ENCODE measurements at places on chromosomes 16 and 17.

DNA sequence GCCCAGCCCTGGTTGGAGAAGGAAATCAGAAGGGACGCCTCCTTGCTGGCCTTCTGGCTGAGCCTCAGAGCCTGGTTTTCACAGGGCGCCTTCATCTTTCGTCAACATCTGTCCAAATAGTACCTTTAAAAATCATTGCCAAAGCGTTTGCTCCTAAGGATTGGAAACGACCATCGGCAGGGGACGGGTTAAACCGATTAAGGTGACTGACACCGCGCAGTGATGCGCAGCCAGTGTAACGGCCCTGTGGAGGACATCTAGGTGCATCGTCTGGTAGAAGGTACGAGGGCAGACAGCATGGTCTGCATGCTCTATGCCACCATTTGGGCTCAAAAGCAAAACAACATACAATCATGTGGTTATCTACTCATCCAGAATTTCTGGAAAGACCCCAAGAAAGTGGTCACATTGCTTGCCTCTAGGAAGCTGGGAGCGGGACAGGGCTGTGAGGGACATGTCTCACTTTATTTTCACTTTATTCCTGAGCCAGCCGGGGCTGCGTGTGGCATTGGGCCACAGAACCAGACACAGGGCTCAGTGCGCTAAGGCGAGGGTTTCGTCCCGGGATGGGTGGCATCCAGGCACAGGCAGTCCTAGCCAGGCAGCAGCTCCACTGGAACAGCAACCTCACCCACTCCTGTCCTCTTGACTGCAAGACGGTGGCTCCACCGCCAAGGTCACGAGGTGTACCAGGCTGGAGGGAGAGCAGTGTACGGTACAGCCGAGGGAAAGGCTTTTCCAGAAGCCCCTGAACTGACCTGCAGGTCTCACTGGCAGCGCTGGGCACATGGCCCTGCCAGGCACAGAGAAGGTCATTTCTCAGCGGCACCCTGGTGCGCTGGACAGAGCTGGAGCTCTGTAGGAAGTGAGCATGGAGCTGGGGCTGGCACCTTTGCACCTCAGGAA lies 40.9 kb upstream of the JPH3 start:
- no peak for DNase-seq

DNA sequence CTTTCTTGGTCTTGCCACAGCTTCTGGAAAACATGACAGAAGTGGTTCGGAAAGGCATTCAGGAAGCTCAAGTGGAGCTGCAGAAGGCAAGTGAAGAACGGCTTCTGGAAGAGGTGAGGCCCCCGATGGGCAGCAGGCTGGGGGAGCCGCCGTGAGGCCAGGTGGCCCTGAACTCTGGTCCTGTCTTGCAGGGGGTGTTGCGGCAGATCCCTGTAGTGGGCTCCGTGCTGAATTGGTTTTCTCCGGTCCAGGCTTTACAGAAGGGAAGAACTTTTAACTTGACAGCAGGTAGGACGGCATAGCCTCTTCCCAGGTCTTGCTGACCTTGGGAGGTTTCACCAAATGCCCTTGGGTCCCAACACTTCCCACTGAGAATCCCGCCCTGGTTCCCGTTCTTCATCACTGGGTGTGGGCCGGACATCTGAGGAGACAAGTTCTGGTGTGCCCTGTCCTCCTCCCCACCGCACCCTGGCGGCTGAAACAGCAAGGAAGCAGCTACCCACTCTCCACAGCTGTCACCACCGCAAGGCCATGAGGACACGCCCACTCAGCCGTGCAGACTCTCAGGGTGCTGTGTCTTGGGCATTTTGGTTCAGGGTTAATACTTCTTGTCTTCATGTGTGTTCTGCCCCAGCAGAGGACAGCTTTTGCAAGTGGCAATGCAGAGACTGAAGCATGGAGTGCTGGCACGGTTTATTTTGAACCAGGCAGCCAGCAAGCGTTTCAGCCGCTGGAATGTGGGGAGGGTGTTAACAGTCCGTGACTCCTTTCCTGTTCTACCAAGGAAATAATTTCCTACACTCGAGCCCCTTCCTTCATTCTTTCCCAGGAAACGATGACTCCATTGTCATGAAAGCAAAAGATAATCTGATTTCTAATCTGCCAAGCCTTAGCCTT lies 21.4 kb downstream of the NTAN1 start:
- DNase-seq = no peak

GRCh38 chr17:26773189-26774188 lies 520.4 kb upstream of the WSB1 start:
- DNase-seq = no peak

GRCh38 chr17:60416368-60416925 lies 5.8 kb upstream of the CHCT1 start:
- no peak for DNase-seq

GRCh38 chr16:72442385-72443158 lies 270.6 kb upstream of the PMFBP1 start:
- DNase-seq = no peak

DNA sequence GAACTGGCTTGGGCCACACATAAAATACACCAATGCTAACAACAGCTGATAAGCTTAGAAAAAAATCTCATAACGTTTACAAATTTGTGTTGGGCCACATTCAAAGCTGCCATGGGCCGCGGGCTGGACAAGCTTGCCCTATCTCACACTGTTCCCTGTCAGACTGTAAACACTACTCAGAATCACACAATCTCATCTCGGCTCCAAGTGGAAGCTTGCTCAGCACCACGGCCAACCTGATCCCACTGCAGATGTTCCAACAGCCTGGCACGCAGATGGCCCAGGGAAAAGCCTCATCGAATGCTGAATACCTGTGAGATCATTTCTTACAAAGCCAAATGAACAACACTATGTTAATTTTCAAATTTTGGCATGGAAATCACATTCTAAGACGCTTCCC lies 125.8 kb downstream of the ANKRD11 start:
- no peak for DNase-seq

DNA sequence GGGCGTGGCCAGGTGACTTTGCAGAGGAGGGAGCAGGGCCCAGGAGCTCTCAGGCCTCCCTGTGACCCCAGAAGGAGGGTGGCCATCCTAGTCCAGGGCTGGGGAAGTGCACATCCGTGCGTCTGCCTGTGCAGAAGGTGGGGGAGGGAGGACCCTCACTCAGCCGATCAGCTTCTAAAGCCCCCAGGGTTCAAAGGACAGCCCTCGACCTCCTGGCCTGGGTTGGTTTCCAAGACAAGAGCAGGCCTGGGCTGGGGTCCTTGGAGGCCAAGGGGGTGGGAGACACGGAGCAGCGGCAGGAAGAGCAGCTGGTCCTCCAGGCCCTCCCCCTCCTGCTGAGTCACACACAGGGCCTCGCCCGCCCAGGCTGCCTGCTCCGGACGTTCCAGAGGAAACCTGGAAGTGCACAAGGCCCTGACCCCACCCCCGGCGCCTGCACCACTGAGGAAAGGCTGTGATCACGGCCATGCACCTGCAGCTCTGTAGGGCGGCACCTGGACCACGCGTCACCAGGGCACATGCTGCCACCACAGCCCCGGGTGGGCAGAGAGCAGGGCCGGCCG lies 67.1 kb upstream of the ZNF469 start:
- no peak for DNase-seq

- DNase-seq = peak; percentile 7
Observed at GRCh38 chr17:60792250-60792898, 114.7 kb downstream of the BCAS3 start.

- no peak for DNase-seq
Observed at GRCh38 chr16:50275428-50276325, 9.3 kb downstream of the ADCY7 start.

DNA sequence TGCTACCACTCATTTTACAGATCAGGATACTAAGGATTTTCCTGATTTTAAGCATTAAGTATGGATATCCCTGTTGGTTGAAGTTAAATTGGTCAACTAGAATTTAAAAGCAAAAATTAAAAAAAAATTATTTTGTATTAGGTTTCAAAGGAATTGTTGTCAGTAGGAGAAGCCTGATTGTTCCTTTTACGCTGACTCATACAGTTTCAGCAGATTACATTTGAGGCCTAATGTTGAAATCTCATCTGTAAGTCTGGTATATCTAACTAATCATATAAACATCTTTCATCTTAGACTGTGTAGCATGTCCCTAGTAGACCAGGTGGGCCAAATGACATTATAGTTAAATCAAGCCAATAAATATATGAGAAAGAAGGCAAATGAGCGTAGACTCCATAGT lies 83.5 kb downstream of the FTO start:
- DNase-seq = no peak

GRCh38 chr17:37107406-37108083 lies 158.8 kb downstream of the AATF start:
- no peak for DNase-seq

- no peak for DNase-seq
Observed at GRCh38 chr17:50058296-50058953, 2.5 kb downstream of the ITGA3 start.

DNA sequence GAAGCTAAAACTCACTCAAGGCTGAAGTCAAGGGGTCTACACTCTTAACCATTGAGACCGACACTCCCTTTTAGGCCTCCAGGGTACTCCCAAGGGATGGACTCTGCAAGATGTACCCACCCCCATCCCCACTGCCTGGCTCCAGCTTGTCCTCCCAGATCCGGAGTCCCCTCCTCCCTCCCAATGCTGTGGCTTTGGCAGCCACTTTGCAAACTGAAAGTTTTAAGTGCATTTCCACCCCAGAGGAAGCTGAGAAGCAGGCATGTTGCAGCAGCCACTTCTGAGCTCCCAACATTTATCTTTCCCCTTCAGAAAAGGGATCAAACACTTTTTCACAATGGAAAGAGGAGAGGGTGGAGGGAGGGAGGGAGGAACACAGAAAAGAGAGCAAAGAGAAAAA lies 115.2 kb downstream of the COPRS start:
- no peak for DNase-seq

DNA sequence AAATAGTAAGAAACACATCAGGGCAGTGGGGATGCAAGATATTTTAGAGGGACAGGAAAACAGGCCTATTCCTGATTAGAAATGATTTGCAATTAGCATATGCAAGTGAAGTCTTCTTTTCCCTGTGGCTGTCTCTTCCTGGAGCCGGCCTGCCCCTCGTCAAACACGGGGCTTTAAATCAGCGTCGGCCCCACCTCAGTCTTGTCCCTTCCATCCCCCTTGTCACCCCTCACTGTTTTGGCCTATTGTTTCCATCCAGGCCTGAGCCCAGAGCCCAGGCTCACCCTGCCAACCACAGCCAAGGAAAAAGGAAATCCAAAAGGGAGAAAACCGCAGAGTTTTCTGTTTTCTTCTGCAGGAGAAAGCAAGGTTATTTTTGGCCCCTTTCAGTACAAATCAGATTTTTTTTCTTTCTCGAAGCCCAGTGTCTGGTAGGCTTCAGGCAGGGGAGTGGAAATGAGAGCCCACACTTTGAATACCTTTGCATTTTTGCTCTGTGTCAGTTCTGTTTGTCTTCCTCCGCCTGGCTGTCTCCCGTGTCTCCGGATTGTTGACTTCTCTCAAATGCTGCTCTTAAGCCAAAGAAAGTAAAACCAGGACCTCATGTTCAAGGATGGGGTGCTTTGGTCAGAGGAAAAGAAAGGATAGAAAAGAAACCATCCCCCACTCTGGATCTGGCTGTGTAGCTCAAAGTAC lies 399.9 kb upstream of the CDH11 start:
- DNase-seq = no peak

DNA sequence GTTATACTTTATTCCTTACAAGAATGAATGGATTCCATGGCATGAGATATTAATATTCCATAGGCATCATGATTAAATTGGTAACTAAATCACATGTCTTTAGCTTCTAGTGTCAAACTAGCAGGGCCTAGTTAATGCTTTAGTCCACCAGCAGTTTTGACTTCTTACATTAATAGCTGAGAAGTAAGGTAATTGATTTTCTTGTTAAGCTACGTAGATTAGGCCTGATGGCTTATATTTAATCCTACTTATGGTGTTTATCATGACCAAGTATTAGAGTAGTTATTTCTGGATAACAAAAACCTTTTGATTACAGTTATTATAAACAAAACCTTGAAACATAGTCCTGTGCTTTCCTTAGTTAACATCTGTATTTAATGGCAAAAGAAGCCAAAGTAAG lies 184.5 kb downstream of the TANC2 start:
- no peak for DNase-seq

GRCh38 chr16:87955302-87956097 lies 4.3 kb downstream of the BANP start:
- DNase-seq = no peak

DNA sequence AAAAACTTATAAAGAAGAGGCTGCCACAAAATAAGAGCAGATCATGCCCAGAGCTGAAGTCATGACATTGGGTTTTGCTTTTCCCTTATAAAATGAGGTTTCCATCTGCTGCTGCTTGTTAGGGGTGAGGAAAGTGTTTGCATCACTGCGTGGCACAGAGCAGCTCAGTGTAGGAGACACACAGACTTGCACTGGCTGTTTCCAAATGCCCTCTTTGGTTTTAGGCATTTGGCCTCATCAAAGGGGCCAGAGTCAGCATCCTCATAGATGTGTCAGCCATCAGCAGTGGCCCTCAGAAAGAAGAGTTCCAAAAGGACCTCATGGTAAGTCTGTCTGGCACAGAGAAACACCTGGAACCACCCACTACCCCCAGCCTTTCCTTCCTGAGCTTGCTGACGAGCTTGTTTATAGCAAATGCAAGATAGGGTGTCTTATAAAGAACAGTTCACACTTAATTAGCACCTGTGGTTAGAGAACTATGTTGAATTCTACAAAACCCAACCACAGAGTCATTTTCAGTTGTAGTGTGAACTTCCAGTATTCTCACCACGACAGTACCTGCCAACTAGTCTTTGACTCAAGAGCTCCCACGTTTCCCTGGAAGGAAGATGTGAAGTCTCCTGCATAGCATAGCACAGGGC lies 17.0 kb downstream of the VWA3A start:
- DNase-seq = no peak

DNA sequence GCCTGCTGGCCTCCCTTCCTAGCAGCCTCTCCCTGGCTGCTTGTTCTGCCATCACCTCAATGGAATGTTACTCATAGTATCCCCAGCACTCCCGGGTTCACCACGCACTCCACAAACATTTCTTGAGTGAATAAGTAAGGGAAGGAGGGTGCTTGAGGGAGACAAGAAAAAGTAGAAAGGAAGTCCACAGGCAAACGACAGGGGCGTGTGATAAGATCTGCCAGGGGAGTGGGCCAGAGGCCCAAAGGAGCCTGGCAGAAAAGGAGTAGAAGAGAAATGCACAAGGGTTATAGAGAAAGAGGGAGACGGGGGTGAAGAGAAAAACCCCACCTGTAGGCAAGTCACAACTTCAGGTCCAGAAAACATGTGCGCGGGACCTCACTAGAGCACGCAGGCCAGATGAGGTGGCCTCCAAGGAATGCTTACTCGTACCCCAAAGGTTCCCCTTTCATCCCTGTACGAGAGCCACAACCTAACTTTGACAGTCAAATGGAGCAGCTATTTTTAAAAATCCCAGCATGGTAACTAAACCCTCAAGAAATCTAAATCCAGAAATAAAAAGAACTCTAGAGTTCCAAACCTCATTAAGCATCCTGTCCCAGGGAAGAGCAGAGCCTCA lies 6.6 kb downstream of the ZDHHC7 start:
- peak; percentile 32 for DNase-seq

Data from thoracic aorta (tissue), 2 donors.